GM23338 (cell line): ENCODE measurements at places on chromosomes 7 and 10. TPM values are rescaled to one million over a fixed set of nuclear protein-coding genes. Genes with fewer than 3 reads are reported as not detected.

GRCh38 chr7:77368974-77369373 is 47.2 kb downstream of the GSAP start:
- no peak for DNase-seq

Gene FAM237B
- total RNA-seq: 0.07 TPM in 1 of 2 replicates, not detected in the other

- no peak for DNase-seq
Observed at GRCh38 chr7:47553309-47553708, 28.6 kb downstream of the TNS3 start.

GRCh38 chr10:33594475-33594874 is 260.0 kb upstream of the NRP1 start:
- DNase-seq: no peak

Gene PNLIP
- not detected in 2 replicates for total RNA-seq

Gene CYP3A4
- not detected in 2 replicates for total RNA-seq

- DNase-seq: no peak
Observed at GRCh38 chr10:129936923-129937300, 27.2 kb downstream of the EBF3 start.

Gene AS3MT
- 8.8 and 10.5 TPM in 2 replicates for total RNA-seq

DNA sequence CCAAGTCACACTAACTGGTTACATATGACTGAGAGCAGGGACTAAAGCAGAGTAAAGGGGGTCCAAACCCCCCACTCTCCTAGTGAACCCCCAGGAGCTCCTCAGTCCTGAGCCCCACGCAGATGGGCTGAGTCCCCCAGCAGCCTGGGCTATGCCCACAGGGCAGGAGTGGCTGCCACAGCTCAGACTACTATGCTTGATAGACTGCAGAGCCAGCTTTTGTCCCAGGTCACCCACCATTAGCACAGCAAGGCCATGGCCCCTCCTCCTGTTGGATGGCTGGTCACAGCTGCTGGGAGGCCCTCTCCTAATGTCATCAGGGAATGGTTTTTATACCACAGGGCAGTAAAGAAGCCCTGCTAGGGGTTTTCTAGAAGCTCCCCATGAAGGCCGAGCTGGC is 46.3 kb upstream of the FGFR2 start:
- DNase-seq: no peak

DNA sequence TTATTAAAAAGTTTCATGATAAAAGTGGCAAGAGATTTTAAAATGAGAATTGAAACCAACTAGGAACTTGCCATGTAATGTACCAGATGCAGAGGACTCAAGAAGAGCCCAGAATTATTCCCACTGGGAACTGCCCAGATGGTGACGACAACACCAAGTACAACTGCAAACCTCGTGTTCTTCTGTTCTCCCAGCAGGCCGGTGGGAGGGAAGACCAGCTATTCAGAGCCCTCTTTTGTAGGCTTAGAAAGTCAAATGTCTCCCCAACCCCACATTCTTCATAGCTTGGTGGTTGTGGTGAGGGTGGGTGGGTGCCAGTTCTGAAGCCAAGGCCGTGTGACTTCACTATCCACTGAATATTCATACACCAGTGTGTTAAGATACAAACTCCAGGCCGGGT is 54.3 kb upstream of the ITGB1 start:
- no peak for DNase-seq

Gene HOXA13
- total RNA-seq: not detected in 2 replicates

- no peak for DNase-seq
Observed at GRCh38 chr7:121163699-121164098, 165.1 kb upstream of the WNT16 start.

DNA sequence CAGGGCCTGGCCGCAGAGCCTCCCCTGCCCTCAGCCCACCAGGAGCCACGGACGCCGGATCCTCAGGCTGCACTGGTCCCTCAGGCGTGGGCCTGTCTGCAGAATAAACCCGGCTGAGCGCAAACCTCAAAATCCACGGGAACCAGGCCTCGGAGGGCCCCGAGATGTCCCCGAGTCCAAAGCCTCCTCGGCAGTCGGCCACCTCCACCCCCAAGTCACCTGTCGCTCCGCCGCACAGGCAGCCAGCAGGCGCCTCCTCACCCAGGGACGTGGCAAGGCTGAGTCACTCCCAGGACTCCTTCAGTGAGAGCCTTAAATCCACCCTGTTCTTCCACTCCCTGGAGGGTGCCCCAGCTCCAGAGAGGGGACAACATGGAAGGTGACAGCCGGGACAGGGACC is 33.2 kb downstream of the STK32C start:
- no peak for DNase-seq

- no peak for DNase-seq
Observed at GRCh38 chr7:36191292-36191920, 38.4 kb downstream of the EEPD1 start.

DNA sequence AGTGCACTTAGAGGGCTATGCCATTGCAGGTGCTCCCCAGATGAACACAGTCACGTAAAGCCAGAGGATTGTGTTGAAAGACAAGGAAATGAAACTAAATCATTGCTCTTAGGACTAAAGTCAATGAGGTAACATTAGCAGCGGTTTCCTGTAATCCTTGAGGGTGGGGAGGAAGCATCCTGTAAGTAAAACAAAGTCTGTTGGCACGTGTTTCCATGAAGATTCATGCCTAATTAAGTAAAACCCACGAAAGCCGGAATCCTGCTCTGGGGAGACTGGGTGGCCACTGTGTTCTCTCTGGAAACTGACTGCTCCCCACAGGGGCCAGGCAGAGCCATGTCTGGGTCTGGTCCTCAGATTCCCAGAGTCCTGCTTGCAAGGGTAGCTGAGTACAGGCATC is 18.3 kb downstream of the STEAP1B start:
- no peak for DNase-seq

Gene WDFY4
- 0.14 TPM in 1 of 2 replicates, not detected in the other for total RNA-seq

Gene FAM149B1
- total RNA-seq: 11.2 and 13.6 TPM in 2 replicates

DNA sequence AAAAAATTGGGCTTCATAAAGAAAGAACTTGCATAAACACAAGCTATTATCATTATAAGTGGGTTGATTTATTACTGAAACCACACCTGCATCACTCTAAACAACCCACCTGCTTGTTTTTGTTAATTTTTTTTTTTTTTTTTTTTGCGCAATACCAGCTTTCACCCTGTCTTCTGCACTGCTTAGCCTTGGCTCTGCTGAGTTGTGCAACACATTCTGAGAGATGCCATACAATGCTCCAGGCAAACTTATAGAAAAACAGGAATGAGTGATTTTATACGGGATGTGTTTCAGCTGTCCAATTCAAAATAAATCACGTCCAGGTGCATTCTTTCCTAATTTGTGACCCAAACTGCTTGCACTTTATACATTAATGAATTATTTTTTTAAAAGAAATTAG is 923.6 kb downstream of the GATA3 start:
- no peak for DNase-seq
